ENCODE measurements at places on chromosomes 3 and 15.

GRCh38 chr3:7813365-7813764 is 688.3 kb upstream of the LMCD1 start:
- DNase-seq = no peak

- no peak for DNase-seq
Observed at GRCh38 chr3:124142389-124142970, 150.6 kb upstream of the ROPN1 start.

- DNase-seq = no peak
Observed at GRCh38 chr3:181725830-181726229, 14.1 kb downstream of the SOX2 start.

DNA sequence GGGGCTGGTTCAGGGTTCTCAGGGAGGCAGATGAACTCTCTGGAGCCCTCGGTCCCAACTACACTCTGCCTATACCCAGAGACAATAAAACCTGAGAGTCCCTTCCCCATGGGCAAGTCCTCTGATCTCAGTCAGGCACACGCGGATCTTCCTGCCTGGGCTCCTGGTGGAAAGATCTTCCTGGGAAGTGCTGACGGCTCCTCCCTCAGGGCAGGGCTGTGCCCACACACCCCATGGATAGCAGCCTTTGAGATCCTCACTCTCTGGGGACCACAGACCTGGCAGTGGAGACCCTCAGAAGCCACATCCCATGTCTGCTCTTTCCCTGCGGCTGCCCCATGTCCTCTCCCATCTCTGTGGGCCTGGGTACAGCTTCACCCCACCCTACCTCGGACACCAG is 10.4 kb downstream of the SH2D7 start:
- DNase-seq = no peak

DNA sequence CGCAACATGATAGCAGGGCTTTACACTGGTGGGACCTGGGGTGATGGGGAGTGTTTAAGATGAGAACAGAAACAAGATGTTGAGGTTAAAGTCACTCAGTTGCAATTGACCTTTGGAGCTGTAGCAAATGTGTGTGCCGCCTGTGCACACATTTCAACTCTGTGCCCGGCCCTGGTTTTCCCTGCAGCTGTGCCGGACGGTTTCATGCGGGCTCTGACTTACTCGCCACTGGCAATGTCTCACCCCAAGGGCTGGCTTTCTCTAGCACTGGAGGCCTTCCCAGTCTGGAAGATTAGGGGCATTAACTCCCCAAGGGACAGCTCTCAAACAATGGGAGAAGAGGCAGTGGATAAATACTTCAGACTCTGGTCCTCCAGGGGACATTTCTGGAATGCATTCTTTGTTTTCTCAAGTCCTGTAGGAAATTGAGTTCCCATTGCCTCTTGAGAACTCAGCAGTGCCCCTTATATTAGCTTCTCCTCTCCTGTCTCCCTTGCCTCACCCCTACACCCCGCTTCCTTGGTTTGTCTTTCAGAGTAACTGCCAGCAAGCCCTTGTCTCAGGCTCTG is 152.5 kb downstream of the EDEM1 start:
- no peak for DNase-seq

DNA sequence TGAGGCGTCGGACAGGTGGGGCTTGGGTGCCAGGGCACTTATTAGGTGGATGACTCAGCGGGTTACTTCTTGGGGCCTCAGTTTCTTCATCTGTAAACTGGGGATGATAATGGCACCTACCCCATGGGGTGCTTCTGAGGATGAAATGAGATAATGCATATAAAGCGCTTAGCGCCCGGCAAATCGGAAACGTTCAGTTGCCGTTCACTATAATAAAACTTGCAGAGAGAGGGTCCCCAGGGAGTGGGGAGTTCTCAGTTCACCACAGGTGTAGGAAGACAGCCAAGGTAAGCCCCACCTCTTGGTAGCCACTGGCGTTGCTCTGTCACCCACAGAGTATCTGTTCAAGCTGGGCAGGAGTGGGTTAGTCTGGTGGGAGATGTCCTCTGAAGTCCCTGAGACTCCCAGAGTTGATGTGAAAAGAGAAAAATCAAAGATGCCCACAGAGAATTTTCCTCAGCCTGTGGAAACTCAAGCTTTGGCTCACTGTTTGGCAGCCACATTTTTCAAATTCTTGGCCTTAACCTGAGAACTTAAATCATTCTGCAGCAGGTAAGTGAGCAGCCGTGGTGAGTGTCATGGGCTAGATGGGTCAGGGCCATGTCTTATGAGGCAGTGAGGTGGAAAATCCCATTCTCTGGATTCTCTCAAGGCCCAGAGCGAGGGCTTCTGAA is 221.5 kb upstream of the BHLHE40 start:
- DNase-seq = no peak

DNA sequence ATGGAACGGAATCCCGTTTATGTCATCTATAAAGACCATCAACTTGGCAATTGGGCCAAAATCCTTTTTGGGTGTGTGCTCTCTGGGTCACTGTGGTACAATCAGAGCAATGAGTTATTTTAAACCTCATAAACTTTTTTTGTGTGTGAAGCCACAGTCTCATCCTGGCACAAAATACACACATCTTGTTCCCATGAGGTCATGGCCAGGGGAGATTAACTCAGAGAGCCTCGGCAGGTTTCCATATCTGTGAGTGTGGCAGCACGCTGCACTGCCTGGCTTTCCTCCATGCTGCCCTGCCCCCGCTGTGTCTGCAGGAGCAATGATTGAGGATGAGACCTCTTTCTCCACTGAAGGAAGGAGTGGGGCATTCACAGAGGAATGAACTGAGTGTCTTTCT is 54.0 kb upstream of the DLG1 start:
- DNase-seq = no peak

- peak; percentile 85 for DNase-seq
Observed at GRCh38 chr3:32374788-32375595, 16.7 kb upstream of the CMTM7 start.

DNA sequence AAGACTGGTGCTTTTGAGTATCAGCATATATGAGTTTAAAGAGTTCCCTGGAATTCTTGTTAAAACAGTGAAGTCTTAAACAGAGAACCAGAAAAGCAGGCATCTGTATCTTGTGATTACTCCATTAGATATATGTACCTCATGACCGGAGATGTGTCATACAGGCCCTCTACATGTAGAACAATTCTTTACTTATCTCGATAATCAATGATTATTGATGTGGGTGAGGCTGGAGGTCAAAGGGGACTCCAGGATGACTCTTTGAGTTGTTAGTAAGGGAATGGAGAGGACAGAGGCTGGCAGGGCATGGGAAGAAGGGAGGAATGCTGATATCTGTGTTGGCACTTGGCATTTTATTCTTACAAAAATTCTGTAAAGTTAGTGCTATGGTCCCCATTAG is 155.7 kb downstream of the GAP43 start:
- DNase-seq = no peak

Measured in dermis blood vessel endothelial cell (primary cell).